Naive thymus-derived CD4-positive, alpha-beta T cell (primary cell): ENCODE measurements at places on chromosomes 12 and 14. TPM values are rescaled to one million over a fixed set of nuclear protein-coding genes. Genes with fewer than 3 reads are reported as not detected.

- peak; percentile 55 for DNase-seq
These were observed 1.1 kb upstream of the RHOF start for GRCh38 chr12:121794534-121795033.

DNA sequence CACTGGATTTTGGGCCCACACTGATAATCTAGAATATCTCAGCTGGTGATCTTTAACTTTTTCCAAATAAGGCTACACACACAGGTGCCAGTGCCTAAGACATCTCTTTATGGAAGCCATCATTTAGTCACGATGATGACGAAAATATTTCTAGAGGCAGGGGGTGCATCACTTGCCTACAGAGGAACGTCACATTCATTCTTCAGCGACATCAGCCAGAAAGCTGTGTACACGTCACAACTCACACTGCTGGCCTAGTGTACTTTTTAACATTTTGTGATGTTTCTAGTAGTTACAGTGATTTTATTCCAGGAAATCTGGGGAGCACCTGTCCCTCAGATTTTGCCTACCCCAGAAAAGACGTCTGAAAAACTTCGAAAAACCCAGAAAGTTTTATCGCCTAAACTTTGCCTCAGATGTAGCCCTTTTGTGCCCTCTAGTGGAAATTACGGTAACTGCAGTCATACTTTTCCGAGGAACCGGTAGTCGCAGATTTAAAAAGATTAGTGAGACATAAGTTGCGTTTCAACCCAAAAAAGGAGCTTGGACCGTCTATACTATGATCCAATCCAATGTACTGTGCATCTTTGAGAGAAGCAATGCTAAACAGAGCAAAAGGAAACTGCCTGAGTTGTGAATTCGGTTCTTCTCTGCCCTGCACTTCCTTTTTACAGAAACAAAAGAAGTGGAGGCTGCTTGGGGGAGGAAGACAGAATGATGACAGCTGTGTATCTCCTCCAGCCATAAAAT lies 64.3 kb upstream of the STON2 start:
- peak; percentile 45 for DNase-seq

- DNase-seq: no peak
These were observed 679.2 kb downstream of the RPL10L start for GRCh38 chr14:45972416-45972815.

Gene C1S
- total RNA-seq: 3.8 TPM

Gene REP15
- total RNA-seq: not detected

- no peak for DNase-seq
These were observed 149.0 kb downstream of the KITLG start for GRCh38 chr12:88431246-88431645.

- no peak for DNase-seq
These were observed 43.2 kb upstream of the MEG3 start for GRCh38 chr14:100782516-100783320.

Gene ART4
- not detected for total RNA-seq

- no peak for DNase-seq
These were observed 37.8 kb downstream of the PHETA1 start for GRCh38 chr12:111330800-111331752.

Gene POU6F1
- total RNA-seq: 85.5 TPM

GRCh38 chr14:100035700-100036099 lies 29.5 kb upstream of the EVL start:
- no peak for DNase-seq

Gene ACACB
- total RNA-seq: 58.3 TPM

- DNase-seq: no peak
These were observed 157.4 kb downstream of the DACT1 start for GRCh38 chr14:58794993-58795762.

DNA sequence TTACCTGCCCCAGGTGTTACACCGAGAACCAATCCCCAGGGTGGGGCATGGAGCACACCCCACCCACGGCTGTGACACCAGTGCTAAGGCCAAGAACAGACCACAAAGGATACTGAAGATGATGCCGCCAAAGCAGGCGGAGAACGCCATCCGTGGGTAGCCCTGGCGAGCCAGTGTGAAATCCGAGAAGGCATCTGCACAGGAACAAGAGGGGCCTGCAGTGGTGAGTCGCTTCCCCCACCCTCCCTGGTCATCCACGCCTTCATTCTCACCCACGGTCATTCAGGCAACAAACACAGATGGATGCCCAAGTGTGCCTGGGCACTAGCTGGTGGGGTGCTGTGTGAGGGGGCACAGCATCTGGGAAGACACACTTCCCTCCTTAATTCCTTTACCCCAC lies 28.5 kb downstream of the SLC8B1 start:
- DNase-seq: no peak

DNA sequence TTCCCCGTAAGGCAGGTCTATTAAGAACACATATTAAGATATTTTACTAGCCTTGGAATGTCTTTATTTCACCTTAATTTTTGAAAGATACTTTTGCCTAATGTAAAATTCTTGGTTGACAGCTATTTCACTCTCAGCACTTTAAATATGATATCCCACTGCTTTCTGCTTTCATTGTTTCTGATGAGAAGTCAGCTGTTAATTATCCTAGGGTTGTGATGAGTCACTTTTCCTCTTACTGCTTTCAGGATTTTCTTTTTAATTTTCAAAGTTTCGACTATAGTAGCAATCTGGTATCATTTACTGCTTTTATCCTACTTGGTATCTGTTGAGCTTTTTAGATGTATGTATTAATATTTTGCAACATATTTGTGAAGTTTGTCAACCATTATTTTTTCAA lies 578.9 kb upstream of the ATP2B1 start:
- DNase-seq: no peak

GRCh38 chr14:69468949-69469348 lies 15.6 kb upstream of the PLEKHD1 start:
- DNase-seq: no peak

- no peak for DNase-seq
These were observed 63.1 kb downstream of the A2M start for GRCh38 chr12:9052610-9053009.

Gene MYG1
- total RNA-seq: 38.9 TPM
